Fibroblast of pulmonary artery (primary cell): ENCODE measurements at places on chromosomes 11 and 22.

GRCh38 chr11:77401486-77402217 lies 72.2 kb downstream of the PAK1 start:
- no peak for DNase-seq

DNA sequence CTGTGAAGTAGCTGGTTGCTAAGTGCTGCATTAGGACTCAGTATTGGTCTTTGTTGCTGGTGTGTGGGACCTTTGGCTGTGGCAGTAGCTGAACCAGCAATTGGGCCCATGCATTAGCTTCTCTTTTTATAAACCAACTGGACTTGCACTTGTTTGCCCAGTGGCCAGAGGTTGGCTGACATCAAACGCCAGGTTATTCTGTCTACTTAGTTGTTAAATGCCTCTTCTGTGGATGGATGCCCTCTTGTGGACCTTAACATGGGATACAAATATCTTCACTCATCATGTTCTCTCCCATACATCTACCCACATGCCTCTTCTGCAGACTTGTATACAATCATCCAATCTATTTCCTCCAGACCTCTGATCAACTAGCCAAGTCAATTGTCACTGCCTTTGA lies 26.4 kb upstream of the ARHGAP20 start:
- DNase-seq = no peak

DNA sequence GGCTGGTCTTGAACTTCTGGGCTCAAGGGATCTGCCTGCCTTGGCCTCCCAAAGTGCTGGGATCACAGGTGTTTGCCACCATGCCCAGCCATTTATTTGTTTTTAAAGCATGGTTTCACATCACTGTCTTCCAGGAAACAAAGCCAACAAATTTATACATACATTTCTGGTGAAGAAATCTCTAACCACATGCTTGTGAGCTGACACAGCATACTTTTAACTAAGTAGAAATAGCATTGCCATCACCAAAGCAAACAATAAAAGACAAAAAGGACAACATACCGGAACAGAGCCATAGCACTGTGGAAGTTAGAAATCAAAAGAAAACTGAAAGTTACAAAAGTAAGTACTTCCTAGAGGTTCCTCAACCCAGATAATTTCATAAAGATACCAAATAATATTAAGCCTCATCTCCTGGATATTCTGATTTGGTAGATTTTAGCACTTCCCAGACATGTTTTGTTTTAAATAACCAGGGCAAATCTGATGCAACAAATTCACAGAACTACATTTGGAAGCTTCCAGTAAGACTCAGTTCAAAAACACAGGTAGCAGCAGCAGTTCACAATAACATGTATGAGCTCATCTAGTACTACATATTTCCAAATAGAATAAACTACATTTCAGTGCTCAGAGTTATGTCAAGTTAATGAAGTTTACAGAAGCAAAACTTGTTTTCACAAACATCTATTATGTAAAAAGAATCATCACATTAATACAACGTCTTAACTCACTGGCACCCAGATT lies 70.6 kb downstream of the RRAS2 start:
- peak; percentile 85 for DNase-seq

DNA sequence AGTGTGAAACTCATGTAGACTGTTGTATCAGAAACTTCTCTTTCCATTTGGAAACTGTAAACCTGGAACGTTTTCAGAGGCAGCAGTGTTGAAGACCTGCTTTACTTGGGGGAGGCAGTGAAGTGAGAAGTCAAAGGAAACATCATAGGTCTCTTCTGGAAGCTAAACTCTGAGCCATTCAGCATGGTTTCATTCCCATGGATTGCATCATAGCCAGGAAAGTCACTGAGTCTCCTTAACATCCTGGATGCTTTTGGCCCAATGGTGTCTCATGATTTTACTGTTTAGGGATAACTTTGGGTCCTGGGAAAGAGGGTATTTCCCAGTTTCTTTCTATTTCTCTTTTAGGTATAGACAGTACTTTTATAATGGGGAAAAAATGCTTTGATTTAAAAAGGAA lies 153.2 kb upstream of the E2F8 start:
- DNase-seq = peak; percentile 74

GRCh38 chr22:42895541-42895981 lies 38.5 kb upstream of the ARFGAP3 start:
- no peak for DNase-seq

GRCh38 chr11:66478729-66479393 lies 1.4 kb upstream of the DPP3 start:
- DNase-seq = peak; percentile 19

DNA sequence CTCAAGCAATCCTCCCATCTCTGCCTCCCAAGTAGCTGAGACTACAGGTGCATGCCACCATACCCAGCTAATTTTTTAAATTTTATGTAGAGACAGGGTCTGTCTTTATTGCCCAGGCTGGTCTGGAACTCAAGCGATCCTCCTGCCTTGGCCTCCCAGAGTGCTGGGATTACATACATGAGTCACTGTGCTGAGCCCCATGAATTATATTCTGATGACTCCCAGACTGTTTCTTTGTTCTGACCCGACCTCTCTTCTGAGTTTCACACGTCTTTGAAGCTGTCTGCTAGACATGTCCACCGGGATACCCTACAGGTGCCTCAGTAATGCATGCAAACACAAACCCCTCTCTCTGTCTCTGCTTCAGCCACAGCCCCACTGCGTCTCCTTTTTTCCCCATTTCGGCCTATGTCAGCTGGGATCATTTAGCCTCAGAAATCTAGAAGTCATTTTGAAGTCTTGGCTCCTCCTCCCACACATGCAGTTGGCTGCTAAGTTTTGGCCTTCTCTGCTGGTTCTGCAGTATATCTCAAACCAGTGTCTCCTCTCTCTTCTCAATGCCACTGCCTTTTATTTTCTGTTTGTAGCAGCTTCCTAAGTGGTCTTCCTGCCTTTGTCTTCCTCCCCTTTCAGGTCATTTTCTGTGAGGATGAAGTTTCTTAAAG lies 4.8 kb downstream of the VPS26B start:
- DNase-seq = no peak
